ENCODE measurements at places on chromosomes 7 and 10.
A peak's percentile ranks its signal among the peaks of the same experiment; 100 is the strongest.

GRCh38 chr7:101912716-101913110 is 95.3 kb downstream of the CUX1 start:
- DNase-seq: no peak

GRCh38 chr7:140006600-140006999 is 56.2 kb downstream of the PARP12 start:
- DNase-seq: no peak

- no peak for DNase-seq
Measured at GRCh38 chr7:70641882-70642281, 490.1 kb upstream of the GALNT17 start.

- peak; percentile 78 for DNase-seq
Measured at GRCh38 chr10:3090914-3091787, 23.8 kb downstream of the PFKP start.

DNA sequence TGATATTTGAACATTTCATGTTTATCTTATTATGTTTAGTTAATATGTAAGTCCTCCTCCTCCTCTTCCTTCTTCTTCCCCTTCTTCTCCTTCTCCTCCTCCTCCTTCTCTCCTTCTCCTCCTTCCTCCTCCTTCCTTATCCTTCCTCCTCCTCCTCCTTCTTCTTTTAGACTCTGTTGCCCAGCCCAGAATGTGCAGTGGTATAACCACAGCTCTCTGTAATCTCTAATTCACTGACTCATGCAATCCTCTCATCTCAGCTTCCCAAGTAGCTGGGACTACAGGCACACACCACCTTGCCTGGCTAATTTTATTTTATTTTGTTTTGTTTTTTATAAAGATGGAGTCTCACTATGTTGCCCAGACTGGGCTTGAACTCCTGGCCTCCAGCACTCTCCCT is 83.4 kb upstream of the ODAD2 start:
- no peak for DNase-seq

DNA sequence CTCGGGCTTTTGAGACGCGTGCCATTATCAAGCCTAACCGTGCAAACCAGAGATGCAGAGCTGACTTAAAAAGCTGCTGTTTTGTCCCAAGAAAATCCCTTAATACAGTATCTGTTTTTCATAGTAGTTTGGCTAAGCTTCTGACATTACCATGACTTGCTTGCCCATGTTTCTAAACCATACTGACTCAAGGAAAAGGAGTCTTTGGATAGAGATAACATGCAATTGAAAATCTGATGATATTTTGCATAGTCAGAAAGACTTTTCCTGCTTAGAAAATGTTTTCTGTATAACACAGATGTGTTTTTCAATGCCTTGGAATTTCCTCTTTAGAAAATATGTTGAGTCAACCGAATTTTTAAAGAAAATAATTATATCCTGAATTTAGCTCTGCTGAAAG is 21.5 kb upstream of the AKR1E2 start:
- peak; percentile 36 for DNase-seq

- DNase-seq: no peak
Measured at GRCh38 chr10:44776181-44776580, 135.0 kb upstream of the TMEM72 start.

DNA sequence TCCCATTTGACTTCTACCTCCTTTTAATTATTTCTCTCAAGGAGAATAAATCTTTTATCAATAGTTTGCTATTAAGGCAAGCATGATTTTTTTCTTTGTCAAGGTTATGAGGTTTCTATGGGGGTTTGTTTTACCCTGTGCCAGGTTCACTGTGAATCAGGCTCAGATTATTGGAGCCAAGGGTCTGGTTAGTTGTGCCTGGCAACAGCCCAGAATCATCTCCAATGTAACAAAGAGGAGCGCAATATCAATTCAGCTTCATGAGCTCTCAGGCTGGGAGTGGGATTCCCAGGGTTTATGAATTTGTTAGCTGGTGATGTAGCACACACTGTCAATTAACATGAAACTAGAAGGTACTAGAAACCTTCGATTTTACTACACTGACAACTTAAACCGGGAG is 73.2 kb downstream of the AASS start:
- no peak for DNase-seq

- DNase-seq: no peak
Measured at GRCh38 chr7:127928852-127929251, 102.4 kb downstream of the LRRC4 start.

GRCh38 chr10:110326351-110327032 is 21.8 kb upstream of the SMNDC1 start:
- no peak for DNase-seq

GRCh38 chr7:30224511-30225062 is 59.8 kb upstream of the ZNRF2 start:
- no peak for DNase-seq

GRCh38 chr10:118447478-118448270 is 105.5 kb upstream of the FAM204A start:
- DNase-seq: peak; percentile 83

- DNase-seq: no peak
Measured at GRCh38 chr7:157581740-157582139, 244.9 kb downstream of the DNAJB6 start.

GRCh38 chr10:100347568-100348195 is 649 bp downstream of the SCD start:
- DNase-seq: no peak

DNA sequence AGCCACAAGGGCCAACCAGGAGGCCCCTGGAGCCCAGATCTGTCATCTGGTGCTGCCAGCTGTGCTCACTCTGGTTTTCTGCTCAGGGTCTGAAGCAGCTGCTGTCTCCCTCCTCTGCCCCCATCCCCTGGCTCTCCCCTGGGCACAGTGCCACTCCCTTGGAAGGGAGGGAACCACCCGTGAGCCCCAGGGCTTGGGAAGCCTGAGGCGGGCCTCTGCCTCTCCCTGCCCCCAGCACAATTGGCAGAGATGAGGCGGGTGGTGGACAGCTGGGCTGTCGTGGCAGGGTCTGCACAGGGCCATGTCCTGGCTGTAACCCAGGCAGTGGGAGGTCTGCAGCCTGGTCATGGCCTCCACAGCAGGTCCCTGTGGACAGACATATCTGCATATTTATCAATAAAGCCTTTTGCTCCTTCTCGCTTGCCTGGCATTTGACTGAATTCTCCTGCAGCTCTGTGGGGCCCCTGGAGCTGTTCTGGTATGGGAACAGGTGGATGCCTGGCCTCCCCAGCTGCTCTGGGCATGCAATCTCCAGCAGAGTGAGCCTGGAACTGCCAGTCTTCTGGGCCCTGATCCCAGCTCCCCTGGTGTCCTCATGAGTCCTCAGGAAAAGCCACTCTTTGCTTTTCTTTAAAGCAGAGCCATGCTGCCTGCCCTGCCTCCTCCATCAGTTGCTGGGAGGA is 1.6 kb upstream of the ANKRD2 start:
- no peak for DNase-seq

- DNase-seq: no peak
Measured at GRCh38 chr7:102883098-102883860, 29.5 kb upstream of the LRRC17 start.

GRCh38 chr7:143243614-143244013 is 19.6 kb upstream of the GSTK1 start:
- DNase-seq: no peak

DNA sequence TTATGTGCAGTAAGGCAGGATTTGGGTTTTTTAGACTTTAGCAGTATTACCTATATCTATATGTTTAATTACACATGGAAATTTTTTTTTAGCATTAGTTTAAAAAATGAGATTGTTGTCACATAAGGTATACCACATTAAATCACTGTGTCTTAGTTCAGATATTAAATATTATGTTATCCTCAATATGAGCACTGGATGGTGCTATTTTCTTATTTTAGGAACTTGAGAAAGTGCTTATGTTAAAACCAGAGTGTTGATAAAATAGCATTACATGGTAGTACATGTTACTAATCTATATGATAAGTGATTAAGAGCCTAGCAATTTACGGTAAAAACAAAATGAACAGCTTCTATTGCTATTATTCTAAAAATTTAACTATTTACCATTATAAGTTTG is 28.8 kb downstream of the MIOS start:
- DNase-seq: peak; percentile 40

DNA sequence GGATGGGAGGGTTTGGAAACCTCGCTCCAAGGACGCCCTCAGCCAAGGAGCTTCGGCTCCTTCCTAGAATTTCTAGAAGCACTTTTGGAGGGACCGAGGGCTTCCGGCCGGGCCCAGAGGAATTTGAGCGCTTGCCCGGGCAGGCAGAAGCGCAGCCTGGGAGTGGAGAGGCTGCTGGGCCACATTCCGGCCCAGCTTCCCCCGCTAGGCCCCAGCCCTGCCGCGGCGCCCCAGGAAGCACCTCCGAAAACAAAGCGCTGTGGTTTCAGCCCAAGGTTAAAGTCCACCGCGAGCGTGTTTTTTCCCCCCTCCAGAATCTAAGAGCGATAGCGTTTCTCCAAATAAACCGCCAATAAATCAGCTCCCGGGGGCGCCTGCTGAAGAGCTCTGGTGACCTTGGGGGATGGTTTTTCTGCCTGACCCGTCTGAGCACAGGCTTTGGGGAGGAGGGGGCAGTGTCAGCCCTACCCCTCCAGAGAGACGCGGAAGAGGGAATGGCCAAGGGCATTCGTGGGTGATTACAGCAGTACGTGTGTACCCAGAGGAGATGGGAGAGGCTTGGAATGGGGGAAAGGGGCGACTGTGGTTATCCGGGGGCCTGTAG is 5.7 kb upstream of the TNRC18 start:
- peak; percentile 75 for DNase-seq

GRCh38 chr10:122515588-122516231 is 44.8 kb upstream of the DMBT1 start:
- DNase-seq: no peak

GRCh38 chr10:29961351-29961750 is 98.0 kb downstream of the JCAD start:
- no peak for DNase-seq

DNA sequence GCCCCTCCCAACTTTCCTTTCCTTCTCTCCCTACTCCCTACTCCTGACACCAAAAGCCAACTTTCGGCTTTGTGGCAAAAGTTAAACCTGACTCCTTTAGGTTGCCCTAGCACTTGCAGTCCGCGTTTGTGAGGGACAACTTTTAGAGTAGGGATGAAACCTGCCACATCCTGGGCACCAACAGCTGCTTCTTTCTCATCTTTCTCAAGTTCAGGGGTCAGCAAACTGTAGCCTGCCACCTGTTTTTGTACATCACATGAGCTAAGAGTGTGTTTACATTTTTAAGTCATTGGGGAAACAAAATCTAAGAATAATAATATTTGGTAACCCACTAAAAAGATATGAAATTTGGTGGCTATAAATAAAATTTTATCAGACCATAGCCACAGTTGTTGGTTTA is 660.6 kb downstream of the KCNMA1 start:
- DNase-seq: no peak

DNA sequence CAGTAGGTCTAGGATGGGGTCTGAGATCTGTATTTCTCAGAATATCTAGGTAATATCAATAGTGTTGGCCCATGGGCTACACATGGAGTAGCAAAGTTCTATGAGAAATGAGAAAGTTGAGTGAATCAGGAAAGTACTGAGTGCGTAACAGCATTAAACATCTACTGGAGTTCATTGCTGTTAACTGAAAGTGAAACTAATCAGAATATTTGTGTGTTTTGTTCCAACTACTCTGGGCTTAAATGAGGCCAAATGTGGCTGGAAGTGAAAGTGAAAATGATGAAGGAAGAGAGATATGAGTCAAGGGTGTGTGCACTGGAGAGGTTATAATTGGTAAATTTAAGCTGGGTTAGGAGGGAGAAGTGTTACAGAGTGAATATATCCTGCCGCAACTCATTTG is 46.5 kb downstream of the TMEM106B start:
- no peak for DNase-seq

GRCh38 chr7:37986908-37987330 is 66.5 kb downstream of the EPDR1 start:
- no peak for DNase-seq

GRCh38 chr7:148799893-148800555 is 84.1 kb downstream of the EZH2 start:
- DNase-seq: no peak

DNA sequence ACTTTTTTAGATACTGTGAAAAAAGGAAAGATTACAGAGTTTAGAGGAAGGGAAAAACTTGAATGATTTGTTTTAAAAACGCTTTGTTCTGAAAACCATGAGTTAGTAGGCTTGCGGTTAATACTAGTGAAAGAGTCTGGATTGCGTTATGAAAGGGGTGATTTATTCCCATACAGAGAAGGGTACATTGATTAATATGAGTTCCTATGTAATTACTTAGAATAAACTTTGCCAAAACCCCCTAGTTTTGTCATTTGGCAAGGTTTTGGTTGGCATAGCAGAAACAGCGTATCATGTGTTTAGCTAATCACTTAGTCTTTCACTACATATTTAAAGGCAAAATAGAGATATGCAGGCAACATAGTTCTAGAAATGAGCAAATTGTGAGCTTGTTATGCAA is 91.2 kb upstream of the POT1 start:
- no peak for DNase-seq

DNA sequence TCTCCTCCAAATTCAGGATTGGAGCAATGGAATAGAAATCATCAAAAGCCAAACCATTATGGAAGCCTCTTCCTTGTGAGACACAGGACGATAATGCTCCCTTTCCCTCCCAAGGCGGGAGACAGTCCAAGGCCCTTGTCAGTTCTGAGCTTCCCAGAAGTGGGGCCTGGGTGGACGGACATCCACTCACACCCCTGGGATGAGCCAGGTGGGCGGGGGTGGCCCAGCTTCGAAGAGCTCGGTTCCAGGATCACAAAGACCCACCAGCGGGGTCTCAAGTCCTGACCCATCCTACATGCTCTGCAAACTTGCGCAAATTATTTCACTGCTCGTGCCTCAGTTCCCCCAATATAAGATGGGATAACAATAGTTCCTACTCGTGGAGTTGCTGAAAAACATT is 10.1 kb upstream of the FOXL3 start:
- DNase-seq: no peak

GRCh38 chr10:113057948-113058522 is 108.0 kb downstream of the TCF7L2 start:
- DNase-seq: peak; percentile 44

DNA sequence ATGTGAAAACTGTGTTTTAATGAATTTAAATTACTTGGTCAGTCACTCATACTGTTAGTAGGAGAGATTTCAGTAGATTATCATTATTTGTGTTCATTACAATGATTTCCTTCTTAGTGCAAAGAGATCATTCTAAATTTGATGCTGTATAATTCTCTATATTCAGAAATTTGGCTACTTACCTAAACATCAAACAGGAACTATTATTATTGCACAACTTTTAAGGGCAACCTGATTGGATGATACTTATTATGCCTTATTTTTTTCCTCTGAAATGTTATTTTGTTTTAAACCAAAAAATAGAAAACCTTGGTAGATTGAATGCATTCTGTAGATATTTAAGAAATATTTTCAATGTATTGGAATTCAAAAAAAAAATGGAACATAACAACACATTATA is 436.4 kb upstream of the PCDH15 start:
- DNase-seq: no peak

DNA sequence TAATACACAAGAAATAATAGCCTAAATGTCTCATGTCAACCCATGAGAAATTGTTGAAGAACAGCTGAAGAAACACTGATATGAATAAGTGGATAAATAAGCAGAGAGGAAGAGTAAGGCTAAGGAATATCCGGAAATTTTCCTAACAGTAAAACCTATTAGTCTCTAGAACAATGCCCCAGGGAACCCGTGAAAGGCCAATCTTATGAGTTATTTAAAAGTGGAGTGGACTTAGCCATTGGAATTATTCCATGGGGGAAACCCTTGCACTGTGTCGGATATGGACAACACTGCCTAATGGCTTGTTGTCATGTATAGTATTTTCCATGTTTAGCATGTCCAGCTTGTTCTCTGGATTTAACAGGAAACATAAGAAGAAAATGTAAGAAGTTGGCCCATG is 217.2 kb upstream of the PLXNA4 start:
- DNase-seq: no peak

Data from brain (organoid and tissue), 16 donors.